ENCODE measurements at places on chromosomes 5 and 9. TPM values are rescaled to one million over a fixed set of nuclear protein-coding genes. Genes with fewer than 3 reads are reported as not detected.

DNA sequence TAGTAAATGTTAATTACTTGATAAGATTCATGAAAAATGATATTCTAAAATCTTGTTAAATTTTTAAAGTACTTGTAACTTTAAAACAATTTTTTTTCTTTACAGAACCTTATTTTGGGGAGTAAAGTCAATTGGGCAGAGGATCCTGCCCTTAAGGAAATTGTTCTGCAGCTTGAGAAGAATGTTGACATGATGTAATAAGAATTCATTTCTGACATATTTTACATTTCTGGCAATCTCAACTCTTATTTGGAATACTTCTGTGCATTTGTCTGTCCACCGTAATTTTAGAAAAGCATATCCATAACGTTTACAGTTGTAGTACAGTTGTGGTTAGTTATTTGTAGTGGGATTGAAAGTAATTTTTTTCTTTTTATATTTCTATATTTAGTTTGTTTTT lies 20.2 kb downstream of the CENPH start:
- no peak for DNase-seq

GRCh38 chr9:10855847-10856246 lies 243.0 kb upstream of the PTPRD start:
- no peak for DNase-seq

DNA sequence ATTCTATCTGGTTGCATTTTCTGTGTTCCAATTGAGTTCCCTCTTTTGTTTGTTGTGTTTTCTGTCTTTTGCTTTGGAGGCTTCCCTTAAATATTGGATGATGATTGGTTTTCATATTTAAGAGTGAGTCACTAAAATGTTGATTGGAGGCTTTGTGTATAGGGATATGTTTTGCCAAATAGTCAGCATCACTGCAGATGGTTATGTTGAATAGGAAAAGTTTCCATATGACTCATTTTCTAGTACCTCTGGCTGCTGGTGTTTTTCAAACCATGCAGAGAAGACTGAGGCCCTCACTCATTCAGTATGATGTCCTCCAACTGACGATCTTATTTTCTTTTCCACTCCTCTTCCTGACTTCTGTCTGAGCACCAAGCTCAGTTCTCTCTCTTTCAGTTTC lies 1290.0 kb downstream of the EFNA5 start:
- DNase-seq, result no peak

DNA sequence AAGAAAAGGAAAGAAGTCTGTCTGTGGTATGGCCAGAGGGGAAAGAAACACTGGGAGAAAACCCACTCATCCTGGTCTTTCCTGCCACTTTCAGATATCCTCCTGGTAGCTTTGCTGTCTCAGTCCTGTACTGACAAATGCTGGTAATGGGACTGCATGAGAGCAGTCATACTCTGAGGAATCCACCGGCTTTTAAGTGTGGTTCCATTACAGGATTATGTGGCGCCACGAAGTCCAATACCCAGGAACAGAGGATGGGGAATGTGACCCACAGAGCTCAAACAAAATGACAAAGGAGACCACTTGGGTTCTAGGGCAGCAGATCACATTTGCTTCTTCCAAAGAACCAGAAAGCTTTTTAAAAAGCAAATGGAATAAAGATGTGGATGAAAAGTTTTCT lies 26.3 kb upstream of the FBP1 start:
- no peak for DNase-seq

DNA sequence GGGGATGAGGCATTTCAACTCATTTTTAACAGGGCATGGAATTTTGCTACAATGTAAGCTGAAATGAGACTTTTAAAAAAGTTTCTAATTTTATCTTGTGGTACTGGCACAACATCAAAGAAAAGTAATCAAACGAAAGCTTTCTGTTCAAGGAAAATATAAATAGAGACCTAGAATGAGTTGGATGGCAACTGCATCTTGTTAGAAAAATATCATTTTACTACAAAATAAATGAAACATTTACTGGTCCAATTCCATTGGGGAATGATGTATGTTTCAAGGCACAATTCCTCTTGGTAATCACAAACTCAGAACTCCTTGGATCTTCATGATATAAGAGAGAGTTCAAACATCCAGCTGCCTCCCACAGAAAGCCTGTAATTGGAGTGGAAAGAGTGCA lies 102.8 kb downstream of the HMHB1 start:
- no peak for DNase-seq

Gene PCDHB9
- 3.8 TPM for total RNA-seq

Gene HTR1A
- total RNA-seq, result not detected

Gene PLPPR1
- total RNA-seq, result 1.5 TPM

DNA sequence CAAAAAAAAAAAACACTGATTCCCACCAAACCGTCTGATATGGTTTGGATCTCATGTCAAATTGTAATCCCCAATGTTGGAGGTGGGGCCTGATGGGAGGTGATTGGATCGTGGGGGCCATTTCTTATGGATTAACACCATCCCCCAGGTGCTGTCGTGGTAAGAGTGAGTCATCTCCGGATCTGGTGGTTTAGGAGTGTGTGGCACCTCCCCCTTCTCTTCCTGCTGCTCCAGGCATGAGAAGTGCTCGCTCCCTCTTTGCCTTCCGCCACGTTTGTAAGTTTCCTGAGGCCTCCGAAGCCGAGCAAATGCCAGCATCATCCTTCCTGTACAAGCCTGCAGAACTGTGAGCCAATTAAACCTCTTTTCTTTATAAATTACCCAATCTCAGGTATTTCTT lies 45.2 kb downstream of the HSD17B3 start:
- peak; percentile 86 for DNase-seq

- no peak for DNase-seq
Measured at GRCh38 chr9:113148781-113149510, 1.9 kb upstream of the SLC31A2 start.

- DNase-seq, result no peak
Measured at GRCh38 chr5:65861830-65862241, 64.5 kb upstream of the ERBIN start.

GRCh38 chr5:69416180-69416579 lies 1.3 kb downstream of the MARVELD2 start:
- DNase-seq, result peak; percentile 67

GRCh38 chr5:55191165-55191564 lies 18.2 kb upstream of the CDC20B start:
- no peak for DNase-seq

DNA sequence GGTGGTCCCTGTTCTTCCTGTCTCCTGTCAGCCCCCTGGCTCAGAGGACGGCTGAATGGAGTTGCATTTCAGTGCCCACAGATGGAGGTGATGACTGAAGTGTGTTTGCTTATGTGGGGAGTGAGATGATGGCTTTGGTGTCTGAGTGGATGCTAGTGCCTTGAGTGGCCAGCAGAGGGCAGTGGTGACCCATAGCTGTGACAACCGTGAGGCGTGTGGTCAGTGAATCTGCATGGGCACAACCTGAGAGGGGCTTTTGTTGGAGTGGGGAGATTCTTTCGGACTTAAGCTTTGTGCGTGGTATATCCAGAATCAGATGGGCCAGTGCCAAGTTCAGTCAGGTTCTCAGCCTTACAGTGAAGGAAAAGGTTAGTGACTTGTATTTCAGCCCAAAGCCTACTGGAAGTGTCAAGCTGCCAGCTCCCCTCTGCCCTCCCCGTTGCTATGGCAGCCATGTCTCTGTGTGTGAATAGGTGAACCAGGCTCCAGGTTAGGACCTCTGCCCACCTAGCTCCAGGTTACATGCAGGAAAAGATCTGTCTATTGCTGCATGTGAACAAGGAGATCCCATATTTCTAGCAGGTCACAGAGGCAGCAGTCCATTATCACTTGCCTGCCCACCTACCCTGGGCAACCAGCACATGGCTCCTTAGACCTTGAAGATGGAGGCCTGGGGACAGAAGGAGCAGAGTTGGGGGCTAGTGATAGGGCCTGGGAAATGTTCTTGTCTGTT lies 14.7 kb upstream of the CXXC5 start:
- peak; percentile 88 for DNase-seq

GRCh38 chr5:27403243-27403882 lies 365.0 kb upstream of the CDH9 start:
- DNase-seq, result no peak

GRCh38 chr9:98276907-98277469 lies 21.5 kb upstream of the TBC1D2 start:
- no peak for DNase-seq

GRCh38 chr5:23820765-23821471 lies 313.5 kb downstream of the PRDM9 start:
- no peak for DNase-seq

Data from endodermal cell (in vitro differentiated cells).